M059J (cell line): ENCODE measurements at places on chromosomes 5 and 9. TPM values are rescaled to one million over a fixed set of nuclear protein-coding genes. Genes with fewer than 3 reads are reported as not detected.
A peak's percentile ranks its signal among the peaks of the same experiment; 100 is the strongest.

GRCh38 chr5:58255386-58255785, 204.5 kb downstream of the PLK2 start:
- DNase-seq = no peak

MINAR2 gene
- not detected in 2 replicates for total RNA-seq

DNA sequence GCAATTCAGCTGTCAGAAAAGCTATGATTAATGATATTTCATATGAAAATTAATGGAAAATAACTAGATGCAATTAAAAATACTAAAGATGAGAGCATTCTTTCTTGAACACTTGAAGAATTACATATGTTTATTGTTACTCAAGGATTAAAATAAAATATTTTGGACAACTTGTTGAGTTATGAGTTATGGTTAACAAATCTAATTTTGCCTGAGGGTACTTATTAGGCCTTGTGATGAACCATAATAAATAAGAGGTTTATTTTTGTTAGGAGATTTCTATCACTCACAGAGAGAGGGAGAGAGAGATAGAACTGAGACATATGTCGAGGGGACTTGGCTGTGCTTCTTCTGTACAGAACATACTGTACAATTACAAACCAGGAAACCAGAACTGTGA, 183.7 kb downstream of the ISL1 start:
- no peak for DNase-seq

- DNase-seq = no peak
Observed at GRCh38 chr5:143987264-143987663, 175.3 kb downstream of the HMHB1 start.

- no peak for DNase-seq
Observed at GRCh38 chr9:33466565-33467495, 6.9 kb downstream of the NOL6 start.

SPAAR gene
- not detected in 2 replicates for total RNA-seq

C8G gene
- total RNA-seq = 0.89 TPM in 1 of 2 replicates, not detected in the other

- DNase-seq = peak; percentile 17
Observed at GRCh38 chr9:14437354-14438231, 123.7 kb upstream of the NFIB start.

DCTN3 gene
- 159 and 180 TPM in 2 replicates for total RNA-seq

ZBED3 gene
- 0.64 and 0.99 TPM in 2 replicates for total RNA-seq

CATSPER3 gene
- not detected in 2 replicates for total RNA-seq

DNA sequence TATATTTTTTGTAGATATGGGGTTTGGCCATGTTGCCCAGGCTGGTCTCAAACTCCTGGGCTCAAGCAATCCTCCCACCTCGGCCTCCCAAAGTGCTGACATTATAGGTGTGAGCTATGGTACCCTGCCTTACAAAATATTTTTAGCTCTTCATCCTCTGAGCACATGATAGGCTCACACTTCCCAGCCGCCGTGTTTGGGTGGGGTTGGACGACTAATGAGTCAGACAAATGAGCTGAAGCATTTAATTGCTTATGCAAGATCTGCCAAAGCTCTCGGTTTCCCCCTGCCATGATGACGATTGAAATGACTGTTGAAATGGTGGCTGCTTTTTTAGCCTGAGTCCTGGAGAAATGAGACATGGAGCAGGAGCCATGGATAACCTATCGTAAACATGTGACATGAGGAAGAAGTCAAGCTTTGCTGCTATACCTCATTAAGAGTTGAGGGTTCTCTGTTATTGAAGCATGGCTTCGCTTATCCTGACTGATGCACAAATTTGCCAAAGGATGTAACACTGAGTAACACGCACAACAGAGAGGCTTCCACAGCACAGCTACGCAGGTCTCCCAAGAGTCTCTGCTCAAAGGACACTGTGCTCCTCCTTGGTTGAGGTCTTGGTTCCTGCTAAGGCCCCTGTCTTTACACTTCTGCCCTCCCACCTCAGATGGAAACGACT, 48.2 kb upstream of the GFPT2 start:
- DNase-seq = no peak

DNA sequence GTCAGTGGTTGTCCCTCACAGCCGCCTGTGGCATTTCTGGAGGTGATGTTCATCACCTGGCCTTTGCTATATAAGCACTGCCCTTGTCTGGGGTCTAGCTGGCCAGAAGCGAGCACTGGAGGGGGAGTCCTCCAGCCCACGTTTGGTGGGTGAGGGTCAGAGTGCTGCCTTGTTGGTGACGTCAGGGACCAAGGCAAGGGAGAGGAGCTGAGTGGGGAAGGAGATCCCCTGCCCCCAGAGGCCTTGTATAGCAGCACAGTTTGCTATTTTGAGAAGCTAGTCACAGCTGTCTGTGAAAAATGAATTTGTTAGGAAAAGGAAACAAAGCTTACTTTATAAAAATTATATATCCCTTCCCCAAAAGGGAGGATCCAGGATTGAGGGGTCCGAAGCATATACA, 49.8 kb downstream of the SYK start:
- no peak for DNase-seq

- peak; percentile 97 for DNase-seq
Observed at GRCh38 chr5:34838785-34839714, at the start of gene TTC23L. Gene TTC23L (plus strand): TSS chr5:34839164. CDS start chr5:34840672, 1,508 bp downstream.

GRCh38 chr9:125103770-125104460, 39.4 kb downstream of the SCAI start:
- DNase-seq = no peak

- DNase-seq = no peak
Observed at GRCh38 chr9:76571288-76571687, 112.3 kb downstream of the GCNT1 start.

RIMOC1 gene
- 21.9 and 23.8 TPM in 2 replicates for total RNA-seq

- DNase-seq = no peak
Observed at GRCh38 chr9:649128-650074, 192.1 kb upstream of the DMRT1 start.

DNA sequence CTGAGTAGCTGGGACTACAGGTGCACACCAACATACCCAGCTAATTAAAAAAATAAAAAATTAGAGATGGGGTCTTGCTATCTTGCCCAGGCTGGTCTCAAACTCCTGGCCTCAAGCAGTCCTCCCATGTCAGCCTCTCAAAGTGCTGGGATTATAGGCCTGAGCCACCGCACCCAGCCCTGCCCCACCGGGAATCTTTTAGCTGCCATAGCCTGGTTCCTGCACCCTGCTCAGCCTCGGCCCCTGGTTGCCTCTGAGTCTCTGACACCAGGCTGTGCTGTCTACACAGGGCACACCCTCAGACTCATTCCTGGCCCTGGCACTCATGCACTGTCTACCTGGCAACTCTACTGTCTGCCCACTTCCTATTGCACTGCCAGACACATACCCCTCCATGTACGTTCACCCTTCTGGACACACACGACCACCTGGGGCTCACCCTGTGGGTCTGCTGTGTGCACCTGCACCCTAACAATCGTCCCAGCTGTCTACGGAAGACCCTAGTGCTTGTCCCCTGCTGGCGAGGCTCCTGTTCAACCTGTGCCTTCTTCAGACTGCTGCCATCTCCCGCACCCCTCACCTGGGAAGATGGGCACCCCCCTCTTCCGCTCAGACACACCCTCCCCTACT, 1.4 kb downstream of the PROP1 start:
- DNase-seq = no peak

IL5 gene
- not detected in 2 replicates for total RNA-seq

DNA sequence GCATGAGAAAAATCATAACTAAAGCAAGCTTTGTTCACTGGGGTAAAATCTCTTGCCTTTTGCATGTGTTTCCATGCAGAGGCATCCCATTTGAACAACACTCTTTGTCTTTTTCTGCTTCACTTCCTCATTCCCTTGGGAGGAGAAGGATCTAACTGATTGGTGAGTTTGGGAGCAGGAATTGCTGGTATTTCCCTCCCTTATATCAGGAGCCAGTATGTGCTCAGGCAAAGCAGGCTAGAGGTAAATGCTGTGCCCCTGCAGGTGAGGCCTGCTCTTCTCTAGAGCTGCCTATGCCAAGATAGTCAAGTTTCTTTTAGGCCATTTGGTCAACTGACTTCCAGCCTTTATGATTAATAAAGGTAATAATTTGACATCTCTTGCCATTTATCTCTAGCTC, 179.9 kb downstream of the COX7C start:
- no peak for DNase-seq

TNFSF15 gene
- total RNA-seq = 0.10 and 0.15 TPM in 2 replicates

DNA sequence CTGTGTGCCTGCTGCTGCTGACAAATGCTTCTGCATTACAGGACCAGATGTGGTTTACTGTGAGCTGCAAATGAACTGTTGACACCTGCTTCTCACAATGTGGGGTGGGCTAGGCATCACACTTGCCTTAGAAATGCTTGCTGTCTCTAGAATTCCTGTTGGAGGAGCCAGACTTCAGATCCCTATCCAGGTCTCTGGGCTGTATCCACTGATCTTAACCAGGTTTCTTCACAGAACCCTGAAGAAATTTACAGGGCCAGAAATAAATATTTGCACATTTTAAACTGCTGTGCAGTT, 255.4 kb downstream of the FAM114A2 start:
- DNase-seq = peak; percentile 2

DNA sequence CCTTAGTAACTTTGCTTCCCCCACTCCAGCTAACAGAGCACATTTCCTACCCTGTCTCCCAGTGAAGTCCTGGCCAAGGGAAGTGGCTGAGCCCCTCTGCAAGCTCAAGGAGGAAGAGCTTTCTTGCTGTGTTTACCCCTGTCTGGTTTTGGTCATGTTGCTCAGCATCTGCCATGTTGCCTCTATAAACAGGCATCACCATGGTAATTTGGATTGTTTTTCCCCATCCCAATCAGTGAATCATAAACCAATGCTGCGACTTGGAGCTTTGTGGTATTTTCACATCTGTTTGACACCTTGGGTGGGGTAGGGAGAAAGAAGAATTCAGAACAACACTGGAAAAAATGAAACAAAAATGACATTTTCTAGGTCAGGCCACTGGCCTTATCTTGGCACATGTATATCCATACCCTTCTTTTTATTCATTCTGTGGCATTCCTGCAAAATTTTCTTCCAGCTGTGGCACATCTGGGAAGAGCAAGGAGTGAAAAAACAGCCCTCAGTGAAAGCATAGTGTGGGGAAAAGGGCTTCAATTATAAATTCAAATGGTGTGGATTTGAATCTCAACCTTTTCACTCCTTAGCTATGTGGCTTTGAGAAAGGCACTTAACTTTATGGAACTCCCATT, 42.5 kb downstream of the SLIT3 start:
- DNase-seq = peak; percentile 40

DNA sequence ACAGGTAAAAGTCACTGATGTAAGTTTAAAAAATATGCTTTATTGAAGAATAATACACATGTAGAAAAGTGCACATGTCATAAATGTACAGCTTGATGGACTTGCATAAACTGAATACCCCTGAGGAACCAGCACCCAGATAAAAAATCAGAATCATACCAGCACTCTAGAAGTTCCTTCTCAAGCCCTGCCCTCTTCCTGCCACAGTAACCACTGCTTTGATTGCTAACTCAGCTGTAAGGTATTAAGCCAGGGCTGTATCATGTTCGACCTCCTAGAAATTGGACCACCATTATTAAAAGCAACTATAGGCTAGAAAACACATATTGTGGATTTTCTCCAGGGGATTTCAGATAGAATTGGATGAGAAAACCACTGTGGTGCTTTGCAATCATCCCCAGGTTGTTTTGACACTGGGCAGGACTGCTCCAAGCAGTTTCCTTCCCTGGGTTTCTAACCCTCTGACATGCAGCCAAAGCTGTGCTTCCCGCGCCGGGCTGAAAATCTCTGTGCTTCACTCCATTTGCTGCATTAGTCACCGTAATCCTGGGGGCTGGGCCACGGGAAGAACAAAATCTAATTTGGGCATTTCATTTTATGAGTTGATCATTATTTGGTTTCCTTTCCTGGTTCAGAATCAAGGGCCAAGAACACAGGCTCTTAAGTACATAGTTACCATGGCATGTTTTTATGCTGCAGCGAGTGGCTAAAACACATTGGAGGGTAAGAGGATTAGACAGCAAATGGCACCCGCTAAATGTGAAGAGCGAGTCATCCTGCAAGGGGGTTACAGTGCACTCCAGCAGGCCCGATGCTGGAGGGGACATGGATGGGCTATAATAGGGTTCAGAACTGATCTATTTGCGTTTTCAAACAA, 139.4 kb upstream of the IL12B start:
- DNase-seq = peak; percentile 27

GRCh38 chr5:64876203-64876602, 107.5 kb downstream of the CWC27 start:
- no peak for DNase-seq

TRAF1 gene
- total RNA-seq = 4.9 and 5.7 TPM in 2 replicates

DNA sequence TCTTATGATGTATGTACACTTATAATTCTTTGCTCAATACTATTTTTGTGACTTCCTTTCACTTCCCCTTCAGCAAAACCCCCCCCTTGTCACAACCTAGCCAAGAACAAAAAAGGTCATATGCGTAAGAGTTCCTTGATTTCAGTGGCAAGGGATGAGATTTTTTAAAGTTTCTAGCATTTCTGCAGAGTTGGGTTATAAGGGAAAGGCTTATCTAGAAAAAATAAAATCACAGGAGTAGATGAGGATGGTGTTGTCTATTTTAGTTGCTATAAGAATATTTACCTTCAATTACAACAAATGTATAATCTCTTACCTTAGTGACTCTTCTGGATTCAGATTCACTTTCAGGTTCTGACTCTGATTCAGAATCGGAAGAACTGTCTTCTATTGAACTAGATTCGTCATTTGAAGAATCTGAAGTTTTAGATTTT, 184.6 kb downstream of the AP3B1 start:
- no peak for DNase-seq

GRCh38 chr9:136740971-136741882, 1.5 kb downstream of the LCN10 start:
- no peak for DNase-seq

DNA sequence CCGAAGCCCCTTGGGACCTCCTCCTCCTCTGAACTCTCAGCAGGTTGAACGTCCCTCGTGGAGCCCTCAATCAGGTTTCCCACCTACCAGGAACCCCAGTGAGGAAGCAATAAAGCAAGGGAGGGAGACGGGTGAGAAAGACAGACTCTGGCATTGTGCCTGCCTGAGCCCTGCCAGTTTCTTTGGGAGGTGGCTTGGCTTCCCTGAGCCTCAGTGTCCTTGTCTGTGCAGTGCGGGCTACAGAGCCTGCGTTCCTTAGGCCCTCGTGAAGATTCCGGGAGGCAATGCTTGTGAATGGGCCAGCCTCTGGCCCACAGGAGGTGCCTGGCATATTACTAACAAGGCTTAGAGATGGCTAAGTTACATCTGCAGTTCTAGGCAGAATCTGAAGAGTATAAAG, 11.9 kb downstream of the GTF3C5 start:
- no peak for DNase-seq

MEF2C gene
- 7.6 and 7.7 TPM in 2 replicates for total RNA-seq

PCDHB16 gene
- total RNA-seq = 3.0 and 8.6 TPM in 2 replicates

GRCh38 chr5:59845730-59846129, 47.8 kb downstream of the PDE4D start:
- DNase-seq = peak; percentile 63

BARHL1 gene
- not detected in 2 replicates for total RNA-seq

GRCh38 chr5:67203701-67204074, 7.1 kb upstream of the CD180 start:
- peak; percentile 47 for DNase-seq

FAM78A gene
- 0.49 and 0.71 TPM in 2 replicates for total RNA-seq

DNA sequence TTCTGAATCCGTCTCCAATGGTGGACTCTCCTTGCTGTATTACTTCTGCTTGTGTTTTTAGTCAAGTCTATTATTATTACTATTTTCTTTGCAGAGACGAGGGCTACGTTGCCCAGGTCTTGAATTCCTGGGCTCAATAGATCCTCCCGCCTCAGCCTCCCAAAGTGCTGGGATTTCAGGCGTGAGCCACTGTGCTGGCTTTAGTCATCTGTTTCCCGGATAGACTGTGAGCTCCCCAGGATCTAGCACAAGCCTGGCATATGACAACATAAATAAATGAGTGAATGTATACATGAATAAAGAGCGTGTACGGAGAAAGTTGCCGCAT, 439 bp upstream of the DDX46 start:
- DNase-seq = no peak
